ENCODE measurements at places on chromosomes 12 and 14.

DNA sequence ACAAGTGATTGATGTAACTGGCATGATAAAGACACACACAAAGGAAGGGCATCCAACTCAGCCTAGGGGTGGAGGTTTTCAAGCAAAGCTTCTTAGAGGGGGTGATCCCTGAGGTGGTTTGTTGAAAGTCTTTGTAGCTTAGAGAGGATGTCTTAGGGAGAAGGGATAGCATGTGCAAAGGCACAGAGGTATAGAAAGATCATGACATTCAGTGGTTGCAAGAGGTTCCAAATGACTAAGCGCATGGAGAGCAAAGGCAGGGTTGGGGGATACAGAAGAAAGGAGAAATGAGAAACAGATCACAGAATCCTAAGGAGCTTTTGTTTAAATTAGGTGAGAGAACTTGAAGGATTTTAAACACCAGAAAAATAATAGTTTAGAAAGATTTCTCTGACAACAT is 5.2 kb upstream of the CCT2 start:
- DNase-seq = no peak

GRCh38 chr12:106098691-106099200 is 40.0 kb downstream of the NUAK1 start:
- no peak for DNase-seq

DNA sequence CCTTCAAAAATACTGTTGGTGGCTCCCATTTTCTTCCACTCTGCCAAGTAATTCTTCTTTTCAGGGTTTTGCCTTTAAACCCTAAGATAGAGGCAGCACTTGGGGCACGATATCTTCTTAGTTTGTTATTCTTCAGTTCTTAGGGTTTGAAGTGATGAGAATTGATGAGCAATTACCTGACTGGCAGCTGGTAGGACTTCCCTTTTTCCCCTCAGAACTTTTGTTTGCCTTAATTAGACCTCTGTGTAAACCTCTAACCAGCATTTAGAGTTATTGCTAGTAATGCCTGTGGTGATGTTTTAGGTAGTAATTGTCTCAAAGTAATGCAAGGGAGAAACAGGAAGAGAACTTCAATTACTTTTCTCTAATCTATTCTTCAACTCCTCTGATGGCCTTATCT is 683.5 kb downstream of the RPL10L start:
- no peak for DNase-seq

DNA sequence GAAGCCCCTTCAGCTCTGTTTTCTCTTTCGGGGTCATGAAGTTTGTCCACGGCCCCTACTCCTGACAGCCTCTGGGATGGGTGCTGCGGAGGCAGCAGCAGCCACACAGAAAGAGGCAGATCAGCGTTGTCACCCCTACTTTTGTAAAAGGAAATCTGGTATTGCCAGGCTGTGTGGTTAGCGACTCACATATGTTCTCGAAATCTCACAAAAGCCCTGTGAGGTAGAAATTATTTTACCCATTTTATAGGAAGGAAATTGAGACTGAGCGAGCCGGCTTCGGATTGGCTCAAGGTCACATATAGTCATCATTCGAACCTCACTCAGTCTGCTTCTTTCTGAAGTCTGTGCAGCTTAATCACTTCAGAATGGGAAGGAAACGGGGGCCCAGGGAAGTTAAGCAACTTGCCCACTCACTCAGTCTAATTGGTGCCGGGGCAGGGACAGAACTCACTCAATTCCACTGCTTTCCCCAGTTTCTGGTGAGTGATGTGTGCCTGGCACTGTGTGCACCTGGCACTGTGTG is 1.1 kb upstream of the CKAP4 start:
- DNase-seq = no peak
